Stimulated activated CD4-positive, alpha-beta T cell treated with anti-CD3 and anti-CD28 coated beads, Interleukin-2, amount 100 ng/mL, for 24 hours (primary cell): ENCODE measurements at places on chromosomes 13 and 19.

DNA sequence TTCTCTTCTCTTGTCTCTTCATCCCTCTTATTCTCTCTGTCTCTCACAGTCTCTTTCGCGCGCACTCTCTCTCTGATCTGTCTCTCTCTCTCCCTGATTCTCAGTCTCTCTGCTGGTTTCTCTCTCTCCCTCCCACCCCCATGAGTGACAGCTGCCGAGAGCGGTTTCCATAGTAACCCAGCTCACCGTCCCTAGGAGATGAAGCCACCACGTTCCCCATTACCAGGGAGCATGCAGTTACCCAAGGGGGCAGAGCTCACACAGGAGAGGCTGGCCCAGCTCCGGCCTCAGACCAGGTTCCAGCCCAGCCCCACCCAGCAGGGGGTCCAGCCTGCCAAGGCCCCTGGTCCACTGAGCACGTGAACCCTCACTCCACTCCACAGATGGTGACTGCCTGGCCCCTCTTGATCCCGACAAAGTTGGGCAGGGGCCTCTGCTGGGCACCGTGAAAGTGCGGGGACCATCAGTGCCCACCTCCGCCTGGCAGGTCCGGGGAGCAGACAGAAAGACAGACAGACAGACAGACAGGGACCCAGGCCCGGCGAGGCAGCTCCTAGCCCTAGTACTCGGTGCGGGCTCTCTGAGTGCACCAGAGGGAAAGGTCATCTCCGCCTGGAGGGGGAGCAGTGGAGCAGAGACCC, 50.6 kb downstream of the CELF5 start:
- DNase-seq: peak; percentile 41

DNA sequence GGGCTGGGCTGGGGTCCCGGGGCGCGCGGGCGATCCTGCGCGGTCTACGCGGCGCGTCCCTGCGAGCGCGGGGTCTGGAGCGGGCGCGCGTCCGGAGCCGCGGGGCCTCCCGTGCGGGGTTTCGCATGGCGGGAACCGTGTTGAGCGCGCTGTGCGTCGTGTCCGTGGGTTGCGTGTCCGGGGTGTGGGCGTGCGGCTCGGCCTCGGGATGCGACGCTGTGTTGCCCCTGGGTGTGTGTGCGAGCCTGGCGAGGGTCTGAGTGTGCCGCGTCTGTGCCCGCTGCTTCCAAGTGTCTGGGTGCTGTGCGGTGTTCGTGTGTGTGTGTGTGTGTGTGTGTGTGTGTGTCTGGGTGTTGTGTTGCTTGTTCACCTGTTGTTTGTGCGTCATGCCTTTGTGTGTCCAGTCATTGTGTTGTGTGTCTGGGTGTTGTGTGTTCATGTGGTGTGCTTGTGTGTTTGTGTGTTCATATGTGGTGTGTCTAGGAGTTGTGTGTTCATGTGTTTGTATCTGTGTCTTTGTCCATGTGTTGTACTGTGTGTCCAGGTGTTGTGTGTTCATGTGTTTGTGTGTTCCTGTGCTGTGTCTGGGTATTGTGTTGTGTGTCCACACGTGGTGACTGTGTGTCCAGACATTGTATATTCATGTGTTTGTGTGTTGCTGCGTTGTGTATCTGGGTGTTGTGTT, 552 bp downstream of the PLK5 start:
- DNase-seq: no peak

DNA sequence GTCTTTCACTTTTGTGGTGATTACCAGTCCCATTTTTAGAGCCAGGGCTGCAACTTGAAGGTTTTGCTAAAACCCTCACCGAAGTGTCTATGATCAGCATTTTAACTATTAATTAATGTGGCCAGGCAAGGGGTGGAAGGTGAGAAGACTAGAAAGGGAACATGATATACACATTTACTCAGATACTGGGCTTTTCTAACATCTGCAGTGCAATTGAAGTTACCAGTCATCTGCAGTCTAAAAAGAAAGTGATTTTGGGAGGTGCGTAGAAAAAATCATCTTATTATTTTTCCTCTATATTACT, 481 bp downstream of the ALOX5AP start:
- no peak for DNase-seq

DNA sequence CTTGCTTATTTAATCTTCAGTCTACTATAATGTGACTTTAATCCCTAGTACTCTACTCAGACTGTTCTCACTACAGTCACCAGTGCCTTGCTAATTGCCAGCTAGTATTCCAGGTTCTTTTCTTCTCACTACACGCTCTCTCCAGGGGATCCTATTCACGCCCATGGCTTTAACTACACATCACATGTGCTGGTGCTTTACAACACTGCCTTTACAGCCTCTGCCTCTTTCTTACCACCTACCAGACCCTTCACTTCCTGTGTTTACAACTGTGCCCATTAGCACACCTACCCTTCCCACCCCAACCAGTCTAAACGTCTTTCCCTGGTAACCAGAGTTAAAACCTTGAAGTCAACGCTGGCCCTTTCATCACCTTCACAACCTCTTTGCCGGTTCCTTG, 249.5 kb downstream of the DNAJC15 start:
- DNase-seq: no peak

DNA sequence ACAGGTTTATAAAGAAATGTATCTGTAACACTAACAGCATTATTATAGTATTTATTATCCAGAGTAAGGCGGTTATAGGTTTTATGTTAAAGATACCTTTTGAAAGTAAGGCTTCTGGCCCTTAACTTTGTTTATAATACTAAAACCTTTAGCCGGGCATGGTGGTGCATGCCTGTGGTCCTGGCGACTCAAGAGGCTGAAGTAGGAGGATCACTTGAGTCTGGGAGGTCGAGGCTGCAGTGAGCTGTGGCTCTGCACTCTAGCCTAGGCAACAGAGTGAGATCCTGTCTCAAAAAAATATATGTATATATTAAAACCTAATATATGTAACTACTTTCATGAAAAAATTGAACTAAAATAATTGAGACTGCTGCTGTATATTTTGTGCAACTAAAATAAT, 98.7 kb upstream of the KLF5 start:
- no peak for DNase-seq
